Stimulated activated CD4-positive, alpha-beta T cell treated with anti-CD3 and anti-CD28 coated beads, Interleukin-1b, Interleukin-23, amount 100 ng/mL, for 4 hours (primary cell): ENCODE measurements at places on chromosomes 5 and 9.

DNA sequence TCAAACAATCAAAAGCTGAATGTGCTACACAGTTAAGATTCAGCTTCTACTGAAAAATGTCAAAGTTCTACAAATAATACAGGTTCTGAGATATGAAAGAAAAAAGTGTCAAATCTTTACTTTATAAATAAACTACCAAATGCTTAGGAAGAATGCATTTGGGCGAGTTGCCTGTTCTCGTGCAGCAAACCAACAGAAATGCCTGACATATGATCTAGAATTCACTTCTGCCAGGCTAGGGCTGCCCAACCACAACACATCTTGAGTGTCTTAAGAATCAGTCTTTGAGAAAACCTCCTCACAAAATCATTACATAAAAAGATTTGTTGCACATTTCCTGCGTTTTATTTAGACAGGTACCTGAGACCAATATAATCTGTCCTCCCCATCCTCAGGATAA is 42.2 kb downstream of the ANKH start:
- DNase-seq, result no peak

GRCh38 chr5:155082401-155082800 is 68.8 kb downstream of the KIF4B start:
- DNase-seq, result no peak

DNA sequence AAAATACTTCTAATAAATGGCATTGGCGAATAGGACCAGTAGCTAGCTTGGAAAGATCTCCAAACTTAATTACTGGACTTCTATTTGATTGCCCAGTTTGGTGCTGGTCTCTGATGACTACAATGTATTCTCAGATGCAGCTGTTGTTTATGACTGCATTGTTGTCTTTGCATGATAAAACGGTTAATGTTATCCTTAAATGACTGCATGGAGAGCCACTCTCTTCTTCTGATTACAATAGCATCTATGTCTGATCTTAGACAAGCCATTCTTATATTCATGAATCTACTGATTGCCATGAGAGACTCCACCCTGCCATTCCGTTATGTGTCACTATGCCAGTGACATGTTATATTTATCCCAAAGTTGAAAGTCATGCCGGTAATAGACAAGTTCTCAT is 42.9 kb upstream of the ERBIN start:
- DNase-seq, result no peak

DNA sequence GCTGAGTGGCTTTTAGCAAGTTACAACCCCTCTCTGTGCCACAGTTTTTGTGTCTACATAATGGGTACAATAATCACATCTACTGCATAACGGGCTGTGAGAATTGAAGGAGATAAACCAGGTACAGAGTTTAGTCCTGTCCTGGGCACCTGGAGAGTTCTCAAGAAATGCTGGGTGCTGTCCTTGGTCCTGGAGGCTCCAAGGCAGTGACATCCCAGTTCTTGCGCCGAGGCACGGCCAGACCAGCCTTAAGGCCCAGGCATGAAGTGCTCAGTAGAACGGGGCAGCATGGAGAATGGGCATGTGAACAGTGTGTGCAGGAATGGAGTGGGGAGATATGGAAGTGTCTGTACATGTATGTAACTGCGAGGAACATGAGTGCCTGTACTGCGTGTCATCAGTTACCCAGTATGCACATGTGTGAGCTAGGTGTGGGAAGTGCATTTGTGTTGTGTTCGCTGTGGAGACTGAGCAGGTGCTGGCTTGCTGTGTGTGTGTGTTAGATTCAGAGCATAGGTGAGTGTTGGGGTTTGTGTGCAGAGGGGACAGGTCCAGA is 6.3 kb upstream of the UNC5A start:
- DNase-seq, result no peak

- DNase-seq, result no peak
Observed at GRCh38 chr9:122349201-122349600, 21.6 kb upstream of the PTGS1 start.

DNA sequence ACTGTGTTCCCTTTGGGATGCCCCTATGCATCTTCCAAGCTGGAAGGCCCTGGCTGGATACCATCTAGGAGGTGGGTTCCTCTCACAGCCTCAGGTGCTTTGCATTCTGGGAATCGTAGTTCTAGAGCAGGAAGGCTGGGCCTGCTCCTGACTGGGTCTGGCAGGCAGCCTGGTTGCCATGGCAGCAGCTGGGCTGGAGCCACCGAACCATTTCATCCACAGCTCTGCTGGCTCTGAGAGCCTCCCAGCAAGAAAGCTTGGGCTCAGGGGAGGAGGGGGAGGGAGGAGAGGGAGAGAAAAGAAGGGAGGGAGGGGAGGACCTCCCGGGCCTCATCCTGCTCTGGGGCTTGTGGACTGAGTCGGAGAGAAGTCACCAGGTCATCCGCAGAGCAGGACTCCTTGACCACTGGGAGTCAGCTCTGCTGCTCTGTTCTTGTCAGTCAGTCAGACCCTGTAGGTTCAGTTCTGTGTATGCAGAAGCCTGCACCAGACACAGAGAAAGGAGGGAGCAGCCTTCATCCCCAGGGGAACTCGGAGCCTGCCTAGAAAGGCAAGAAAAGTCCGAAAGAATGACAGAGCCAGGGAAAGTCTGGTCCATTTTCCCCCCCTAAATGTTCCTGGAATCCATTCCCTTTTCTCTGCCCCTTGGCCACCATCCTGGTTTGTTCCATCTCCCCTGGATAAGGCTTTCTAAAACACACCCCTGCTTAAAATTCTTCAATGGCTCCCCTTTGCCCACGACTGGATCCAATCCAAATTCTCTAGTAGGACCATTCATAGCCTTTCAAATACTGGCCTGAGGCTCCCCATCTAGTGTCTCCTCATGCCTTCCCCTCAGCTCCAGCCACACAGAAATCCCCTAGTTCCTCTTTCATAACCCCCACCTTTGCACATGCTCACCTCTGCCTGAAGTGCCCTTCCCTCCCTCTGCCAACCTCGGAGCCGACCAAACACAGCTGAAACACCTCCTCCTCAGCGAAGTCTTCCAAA is 65.4 kb upstream of the ARAP3 start:
- no peak for DNase-seq

DNA sequence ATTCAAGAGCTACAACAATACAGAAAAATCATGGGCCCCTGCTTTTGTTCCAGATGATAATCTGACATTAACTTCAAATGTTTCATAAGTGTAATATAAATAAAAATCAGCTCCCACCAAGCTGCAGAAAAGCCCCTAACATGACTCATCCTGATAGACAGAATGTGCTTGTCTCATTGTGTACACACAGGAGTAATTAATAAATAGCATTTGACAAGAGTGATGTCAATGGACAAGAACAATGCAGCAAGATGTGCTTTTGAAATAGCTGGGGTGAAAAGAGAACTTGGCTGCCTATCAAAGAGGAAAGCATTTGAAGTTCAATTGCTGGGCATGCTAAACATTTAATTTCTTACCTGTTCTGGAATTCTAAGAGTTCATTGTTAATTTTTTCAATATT is 79.2 kb downstream of the DNAH5 start:
- DNase-seq, result no peak

GRCh38 chr5:105907016-105907415 is 1763.7 kb downstream of the EFNA5 start:
- DNase-seq, result no peak

GRCh38 chr9:114522286-114522685 is 17.0 kb upstream of the WHRN start:
- no peak for DNase-seq

- no peak for DNase-seq
Observed at GRCh38 chr9:104177003-104177611, 83.0 kb downstream of the SMC2 start.

DNA sequence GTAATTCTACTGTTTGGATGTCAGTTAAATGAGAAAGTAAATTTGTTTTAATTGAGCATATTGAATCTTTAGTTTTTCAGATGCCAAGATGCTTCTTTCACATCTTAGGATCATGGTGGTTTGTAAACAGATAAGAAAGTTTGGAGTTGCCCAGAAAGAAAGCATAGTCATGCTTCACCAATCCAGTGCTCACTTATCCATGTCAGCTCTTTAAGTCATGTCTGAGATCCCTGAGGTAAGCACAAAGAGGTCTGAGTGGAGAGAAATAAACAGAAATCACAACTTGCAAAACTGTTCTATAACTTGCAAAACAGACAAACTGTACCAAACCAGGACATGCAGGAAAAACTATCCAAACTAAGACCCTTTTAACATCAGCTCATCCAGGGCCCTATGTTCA is 87.7 kb downstream of the OSTF1 start:
- DNase-seq, result no peak

- no peak for DNase-seq
Observed at GRCh38 chr5:19733612-19734495, 254.1 kb downstream of the CDH18 start.

DNA sequence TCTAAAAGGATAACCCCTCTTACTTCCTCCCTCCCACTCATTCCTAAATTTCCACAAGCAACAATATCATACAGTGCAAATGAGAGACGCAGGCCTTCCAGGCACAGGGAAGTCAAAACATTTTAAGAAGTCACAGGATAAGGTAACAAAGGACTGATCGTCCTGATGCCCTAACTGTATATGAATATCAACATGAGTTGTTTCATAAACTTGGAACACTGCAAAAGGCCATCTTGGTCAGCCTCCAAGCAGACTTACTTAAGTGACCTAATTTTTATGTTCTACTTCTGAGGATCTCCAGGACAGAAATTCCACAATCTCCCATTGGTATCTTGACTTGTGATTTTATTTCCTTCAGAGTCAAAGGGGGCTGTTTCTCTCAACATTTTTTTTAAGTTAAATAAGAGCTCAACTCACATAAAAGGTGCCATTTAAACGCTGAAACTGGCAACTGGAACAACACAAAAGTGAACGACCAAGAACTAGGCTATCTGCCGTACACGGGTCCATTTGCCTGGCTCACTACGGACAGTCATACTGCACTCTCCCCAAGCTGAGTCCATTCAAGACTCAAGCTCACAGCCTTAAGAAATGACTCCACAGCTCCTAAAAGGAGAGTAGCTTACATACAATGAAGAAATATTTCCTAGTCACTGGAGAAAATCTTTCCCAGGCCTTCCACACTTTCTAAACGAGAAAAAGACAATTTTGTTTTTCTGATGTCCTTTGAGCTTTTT is 71.3 kb downstream of the LHFPL2 start:
- DNase-seq, result no peak

- DNase-seq, result no peak
Observed at GRCh38 chr5:107147589-107147988, 523.1 kb downstream of the EFNA5 start.

- DNase-seq, result no peak
Observed at GRCh38 chr5:140801494-140801841, 611 bp downstream of the PCDHA3 start.

GRCh38 chr9:14529054-14529453 is 164.2 kb downstream of the ZDHHC21 start:
- no peak for DNase-seq

GRCh38 chr5:109681763-109682162 is 8.0 kb upstream of the MAN2A1 start:
- no peak for DNase-seq

DNA sequence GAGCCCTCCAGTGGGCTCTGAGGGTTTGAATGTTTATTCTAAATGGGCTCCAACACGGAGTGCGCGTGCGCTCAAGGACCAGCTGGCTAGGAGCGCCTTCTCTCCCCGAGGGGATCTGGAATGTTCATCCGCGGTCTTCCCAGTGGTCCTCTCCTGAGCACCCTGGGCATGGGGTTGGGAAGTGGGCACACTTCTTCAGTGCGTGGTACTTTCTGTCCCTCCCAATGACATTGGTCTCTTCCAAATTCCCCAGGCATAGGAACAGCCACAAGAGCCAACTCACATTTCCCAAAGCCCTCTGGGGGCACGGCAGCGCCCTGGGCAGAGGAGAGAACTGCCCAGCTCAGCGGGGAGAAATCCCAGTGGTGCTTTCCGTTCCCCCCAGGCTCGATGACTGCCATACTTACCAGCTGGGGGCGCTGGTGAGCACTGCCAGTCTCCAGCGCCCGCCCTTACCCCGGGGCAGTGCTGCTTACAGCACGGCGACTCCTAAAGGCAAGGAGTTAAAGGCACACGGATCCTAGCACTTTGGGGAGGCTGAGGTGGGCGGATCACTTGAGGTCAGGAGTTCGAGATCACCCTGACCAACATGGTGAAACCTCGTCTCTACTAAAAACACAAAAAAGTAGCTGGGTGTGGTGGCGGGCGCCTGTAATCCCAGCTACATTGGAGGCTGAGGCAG is 29.9 kb upstream of the OBP2B start:
- peak; percentile 52 for DNase-seq

DNA sequence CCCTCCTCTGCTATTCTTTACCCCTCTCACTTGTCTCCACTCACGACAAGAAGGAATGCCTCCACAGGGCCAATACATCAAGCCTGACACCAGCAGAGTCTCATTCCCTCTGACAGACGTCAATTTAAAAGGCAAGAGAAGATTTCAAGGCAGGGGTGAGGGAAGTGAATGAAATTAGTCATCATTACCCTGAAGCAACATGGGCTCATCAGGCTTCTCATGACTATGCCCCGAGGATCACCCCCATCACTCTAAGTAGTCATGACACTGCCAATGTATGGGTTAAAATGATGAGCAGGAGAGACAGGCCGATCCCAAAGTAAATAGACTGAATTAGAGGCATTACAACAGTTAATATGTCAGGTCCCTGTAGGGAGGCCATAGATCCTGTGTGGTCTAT is 504.4 kb downstream of the TLE4 start:
- no peak for DNase-seq

DNA sequence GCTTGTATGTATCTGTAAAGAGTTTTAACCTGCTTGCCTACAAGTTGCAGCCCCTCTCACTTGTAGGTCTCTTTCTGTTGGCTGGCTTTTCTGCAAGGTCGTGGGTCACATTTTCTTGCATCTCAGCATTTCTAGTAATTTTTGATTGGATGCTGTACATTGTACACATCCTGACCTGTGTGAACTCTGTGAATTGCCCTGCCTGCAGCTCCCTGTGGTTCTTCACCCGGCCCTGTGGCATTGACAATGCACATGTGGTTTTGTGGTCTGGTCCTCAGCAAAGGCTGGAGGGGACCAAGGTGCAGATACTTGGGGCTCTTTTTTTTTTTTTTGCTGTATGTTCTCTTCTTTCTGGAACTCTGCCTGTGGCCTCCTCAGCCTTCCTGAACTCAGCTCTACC is 53.6 kb downstream of the WNK2 start:
- DNase-seq, result no peak

DNA sequence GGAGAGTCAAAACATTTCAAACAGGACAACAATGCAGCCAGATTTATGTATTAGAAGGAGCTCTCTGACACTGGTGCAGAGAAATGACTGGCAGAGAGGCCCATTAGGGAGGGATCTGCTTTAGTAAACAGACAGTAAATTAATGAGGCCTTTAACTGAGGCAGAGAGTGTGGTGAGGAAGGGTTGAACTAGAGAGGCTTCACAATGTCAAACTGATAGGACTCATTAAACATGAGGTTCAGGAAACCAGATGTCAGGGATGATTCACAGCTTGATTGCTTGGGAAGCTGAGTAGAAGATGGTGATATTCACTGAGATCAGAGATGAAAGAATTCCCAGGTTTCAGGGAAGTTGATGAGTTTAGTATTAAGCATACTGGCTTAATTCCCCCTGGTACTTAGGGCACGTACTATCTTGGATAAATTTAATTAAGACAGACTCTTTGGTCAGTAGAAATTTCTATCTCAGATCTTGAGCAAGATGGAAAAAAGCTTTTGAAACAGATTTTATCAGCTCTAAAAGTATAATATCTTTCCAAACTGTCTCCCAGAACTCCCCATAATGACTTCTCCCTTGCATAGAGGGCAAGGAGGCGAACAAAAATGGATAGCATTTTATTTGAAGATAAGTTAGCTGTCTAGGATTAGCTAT is 8.6 kb upstream of the MUSK start:
- no peak for DNase-seq
